ENCODE measurements at places on chromosomes 12 and 14.

DNA sequence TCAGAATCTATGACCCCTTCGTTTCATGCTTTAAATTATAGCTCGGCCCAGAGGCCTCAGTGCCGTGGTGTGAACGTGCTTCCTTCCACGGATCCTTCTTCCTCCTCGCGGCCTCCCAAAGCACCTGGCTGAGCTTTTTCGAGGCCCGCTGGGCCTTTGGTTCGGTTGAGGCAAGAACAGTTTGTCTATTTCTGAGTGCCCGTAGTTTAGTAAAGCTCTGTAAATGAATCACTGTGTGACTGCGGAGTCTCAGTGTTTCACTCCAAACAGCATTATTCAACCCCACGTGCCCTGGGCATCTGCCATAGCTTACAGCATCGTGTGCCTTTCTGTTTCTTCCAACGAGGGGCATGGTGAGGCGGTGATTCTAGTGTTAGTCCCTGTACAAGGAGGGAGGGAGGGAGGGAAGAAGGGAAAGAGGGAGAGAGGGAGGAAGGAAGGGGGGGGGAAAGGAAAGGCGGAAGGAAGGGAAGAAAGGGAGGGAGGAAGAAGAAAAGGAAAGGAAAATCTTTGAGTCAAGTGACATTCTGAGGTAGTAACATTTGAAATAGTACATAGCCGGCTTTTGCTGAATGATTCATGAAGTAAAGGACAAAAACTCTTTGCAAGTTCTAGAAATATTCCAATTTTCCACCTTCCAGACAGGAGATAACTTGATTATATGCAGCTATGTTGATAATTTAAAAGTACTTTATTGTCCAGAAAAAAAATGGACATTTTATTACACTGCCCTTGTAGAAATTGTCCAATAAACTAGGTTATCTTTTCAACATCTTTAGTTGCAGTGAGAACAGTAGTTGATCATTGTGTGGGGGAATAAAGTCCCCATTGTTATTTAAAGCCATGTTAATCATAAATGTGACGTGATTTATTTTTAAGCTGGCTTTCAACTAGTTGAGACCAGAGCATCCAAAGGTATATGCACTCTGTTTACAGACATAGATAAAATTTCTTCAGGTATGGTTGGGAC is 1.2 kb upstream of the TRIM9 start:
- DNase-seq = peak; percentile 18

GRCh38 chr14:23172096-23172495 is 11.4 kb downstream of the SLC7A8 start:
- peak; percentile 77 for DNase-seq

DNA sequence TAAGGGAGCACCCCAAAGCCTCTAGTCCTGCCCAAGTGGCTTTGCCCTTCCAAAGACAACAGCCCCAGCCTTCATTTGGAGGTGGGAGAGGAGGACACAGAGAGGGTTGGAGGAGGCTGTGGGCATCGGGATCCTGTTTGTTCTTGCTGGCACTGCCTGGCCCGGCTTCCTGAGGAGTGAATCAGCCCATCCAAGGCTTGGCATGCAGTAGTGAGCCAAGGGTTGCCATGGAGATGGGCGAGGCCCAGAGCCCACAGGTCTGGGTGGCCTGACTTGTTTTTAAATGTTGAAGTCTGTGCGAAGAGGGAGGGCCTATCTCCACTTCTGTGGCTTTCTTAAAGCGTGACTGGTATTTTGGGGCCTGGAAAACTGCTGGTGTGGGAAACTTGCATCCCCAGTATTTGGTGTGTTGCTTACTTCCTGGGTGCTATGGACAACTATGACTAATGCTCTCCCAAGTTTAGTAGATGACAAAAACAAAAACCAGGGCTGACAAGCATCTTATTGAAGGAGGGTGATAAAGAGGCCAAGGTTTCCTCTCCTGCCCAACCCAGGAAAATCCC is 15.8 kb downstream of the CD9 start:
- DNase-seq = peak; percentile 100

DNA sequence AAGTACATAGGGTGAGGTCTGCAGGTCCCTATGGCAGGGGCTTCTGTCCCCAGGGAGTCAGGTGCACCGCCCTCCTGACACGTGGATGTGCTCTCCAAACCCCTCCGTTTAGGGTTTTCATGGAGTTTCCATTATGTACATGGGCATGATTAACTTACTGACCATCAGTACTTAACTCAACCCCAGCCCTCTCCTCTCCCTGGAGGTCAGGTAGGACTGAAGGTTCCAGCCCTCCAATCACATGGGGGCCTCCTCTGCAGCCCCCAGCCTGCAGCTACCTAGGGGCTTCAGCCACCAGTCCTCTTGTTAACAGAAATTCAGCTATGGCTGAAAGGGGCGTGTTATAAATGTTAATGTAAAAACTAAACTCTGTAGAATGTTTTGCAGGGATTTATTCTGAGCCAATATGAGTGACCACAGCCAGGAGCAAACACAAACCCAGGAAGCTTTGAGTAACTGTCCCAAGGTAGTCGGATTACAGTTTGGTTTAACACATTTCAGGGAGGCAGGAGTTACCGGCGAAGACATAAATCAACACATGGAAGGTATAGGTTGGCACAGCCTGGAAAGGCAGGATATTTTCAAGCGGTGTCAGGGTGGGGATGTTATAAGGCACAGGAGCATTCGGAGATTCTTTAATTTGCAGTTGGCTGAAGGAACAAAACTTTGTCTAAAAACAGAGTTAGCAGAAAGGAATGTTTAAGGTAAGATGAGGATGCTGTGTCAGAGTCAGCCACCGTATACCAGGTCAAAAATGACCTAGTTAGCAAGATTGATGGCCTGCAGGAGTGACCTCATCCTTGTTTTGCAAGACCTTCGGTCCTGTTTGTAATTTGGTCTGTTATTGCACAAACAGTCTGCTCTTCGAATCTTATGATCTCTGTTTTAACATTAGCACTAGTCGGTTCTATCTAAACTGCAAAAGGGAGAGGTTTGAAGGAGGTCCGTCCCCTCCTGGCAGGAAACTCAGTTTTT is 75.2 kb downstream of the TNFAIP2 start:
- no peak for DNase-seq

- DNase-seq = no peak
Observed at GRCh38 chr14:75223664-75224154, 47.3 kb upstream of the TMED10 start.

GRCh38 chr12:52682381-52682660 is 2.1 kb upstream of the KRT1 start:
- DNase-seq = no peak

GRCh38 chr14:99157676-99158075 is 114.3 kb downstream of the BCL11B start:
- DNase-seq = no peak

- DNase-seq = no peak
Observed at GRCh38 chr12:80187660-80188090, 88.3 kb downstream of the OTOGL start.

DNA sequence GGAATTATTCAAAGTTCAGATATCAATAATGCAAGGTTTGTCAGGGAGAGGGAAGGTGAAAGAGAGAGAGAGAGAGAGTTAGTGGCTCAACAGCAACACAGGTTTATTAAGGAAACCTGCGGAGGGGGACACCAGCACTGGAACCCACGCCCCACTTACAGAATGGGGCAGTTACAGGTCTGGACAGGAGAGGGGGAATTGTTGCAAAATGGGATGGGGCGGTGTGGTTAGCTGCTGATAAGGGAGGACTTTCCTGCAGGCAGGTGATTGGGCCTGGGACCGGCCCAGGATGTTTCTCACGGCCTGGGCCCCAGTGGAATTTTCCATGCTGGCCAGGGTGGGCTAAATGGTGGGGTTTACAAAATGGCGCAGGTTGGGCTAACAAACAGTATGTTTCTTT is 278.2 kb upstream of the SLC16A7 start:
- DNase-seq = no peak

GRCh38 chr14:53523226-53523625 is 370.1 kb upstream of the DDHD1 start:
- DNase-seq = no peak

DNA sequence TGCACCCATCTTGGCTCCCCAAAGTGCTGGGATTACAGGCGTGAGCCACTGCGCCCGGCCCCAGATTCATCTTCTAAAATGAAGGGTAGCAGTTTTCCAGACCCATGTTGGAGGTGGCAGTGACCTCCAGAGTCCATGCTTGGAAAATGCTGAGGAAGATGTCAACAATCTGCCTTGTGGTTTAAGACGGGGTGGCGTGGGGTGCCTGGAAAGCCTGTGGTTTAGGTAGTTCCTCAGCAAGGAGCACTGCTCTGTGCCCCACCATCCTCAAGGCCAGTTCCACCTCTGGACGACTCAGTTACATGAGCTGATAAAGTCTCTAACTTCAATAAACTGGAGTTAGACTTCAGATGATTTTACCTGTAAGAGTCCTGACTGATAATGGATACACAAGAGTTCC is 48.6 kb downstream of the DRAM1 start:
- no peak for DNase-seq

DNA sequence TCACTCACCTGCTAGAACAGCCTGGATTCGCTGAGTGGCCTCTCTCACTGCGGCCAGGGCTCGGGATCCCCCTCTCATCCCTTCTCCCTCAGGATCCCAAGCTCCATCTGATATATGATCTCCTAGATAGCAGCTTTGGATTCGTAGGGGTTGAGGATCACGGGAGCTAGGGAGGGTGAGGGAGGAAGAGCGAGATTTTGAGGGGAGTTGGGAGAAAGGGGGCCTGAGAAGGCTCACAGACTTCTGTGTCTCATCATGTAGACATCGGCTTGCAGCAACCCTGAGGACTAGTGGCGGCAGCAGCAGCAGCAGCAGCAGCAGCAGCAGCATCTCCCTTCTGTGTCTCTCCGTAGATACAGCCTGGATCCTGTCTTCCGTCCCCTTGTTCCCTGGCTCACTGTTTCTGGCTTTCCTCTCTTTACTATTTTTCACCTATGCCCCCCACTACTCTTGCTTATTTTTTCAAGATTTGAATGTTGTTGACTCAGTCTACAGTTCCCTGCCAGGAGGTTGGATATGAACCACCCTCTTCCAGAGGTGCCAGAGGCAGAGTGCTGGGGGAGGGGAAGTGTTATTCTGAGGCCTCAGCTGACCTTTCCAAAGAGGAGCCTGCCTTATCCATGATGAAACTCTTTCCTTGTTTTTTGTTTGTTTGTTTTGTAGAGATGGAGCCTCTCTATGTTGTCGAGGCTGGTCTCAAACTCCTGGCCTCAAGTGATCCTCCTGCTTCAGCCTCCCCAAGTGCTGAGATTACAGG is at the start of gene CIROP:
Gene CIROP, minus strand, starts transcription at position 399 of the 757 bp plus-strand sequence. Its CDS starts 69 bp downstream, at position 330.
- no peak for DNase-seq

- peak; percentile 79 for DNase-seq
Observed at GRCh38 chr12:94644141-94644979, 6.0 kb downstream of the TMCC3 start.

DNA sequence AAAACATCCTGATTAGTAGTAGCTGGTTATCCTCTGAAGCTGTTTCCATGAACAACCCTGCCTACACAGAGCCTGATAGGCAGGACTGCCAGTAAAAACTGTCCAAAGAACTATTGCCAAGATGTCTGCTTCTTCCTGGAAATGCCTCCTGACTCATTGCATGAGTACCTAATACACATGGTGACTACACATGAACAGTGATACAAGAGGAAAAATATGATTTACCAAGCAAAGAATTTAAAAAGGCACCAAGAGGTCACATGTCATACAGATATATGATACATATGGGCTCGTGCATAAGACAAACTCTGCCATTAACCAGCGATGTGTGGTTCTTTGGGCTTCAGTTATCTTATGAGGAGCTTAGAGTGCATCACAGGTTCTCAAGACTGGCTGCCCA is 552.3 kb downstream of the SLC16A7 start:
- DNase-seq = peak; percentile 88

- no peak for DNase-seq
Observed at GRCh38 chr12:105330283-105330930, at the start of gene C12orf75. Gene C12orf75, plus strand, starts transcription at chr12:105330691. Its CDS starts 201 bp downstream, at chr12:105330892.

GRCh38 chr14:61565181-61565580 is 130.1 kb upstream of the HIF1A start:
- DNase-seq = no peak

- DNase-seq = no peak
Observed at GRCh38 chr12:79408689-79409088, 282.1 kb downstream of the PAWR start.

DNA sequence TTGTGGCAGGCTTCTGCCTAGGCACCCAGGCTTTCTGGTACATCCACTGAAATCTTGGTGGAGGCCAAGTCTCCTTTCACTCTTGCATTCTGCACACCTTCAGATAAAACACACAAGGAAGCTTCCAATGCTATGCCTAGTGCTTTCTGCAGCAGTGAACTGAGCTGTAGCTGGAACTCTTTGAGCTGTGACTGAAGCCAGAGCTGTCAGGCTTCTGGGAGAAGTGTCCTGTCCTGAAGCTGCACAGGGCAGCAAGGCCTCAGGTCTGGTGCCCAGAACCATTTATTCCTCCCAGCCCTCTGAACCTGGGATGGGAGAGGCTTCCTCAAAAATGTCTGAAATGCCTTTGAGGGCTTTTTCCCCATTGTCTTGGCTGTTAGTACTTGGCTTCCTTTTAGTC is 941.7 kb downstream of the LRFN5 start:
- DNase-seq = peak; percentile 9

DNA sequence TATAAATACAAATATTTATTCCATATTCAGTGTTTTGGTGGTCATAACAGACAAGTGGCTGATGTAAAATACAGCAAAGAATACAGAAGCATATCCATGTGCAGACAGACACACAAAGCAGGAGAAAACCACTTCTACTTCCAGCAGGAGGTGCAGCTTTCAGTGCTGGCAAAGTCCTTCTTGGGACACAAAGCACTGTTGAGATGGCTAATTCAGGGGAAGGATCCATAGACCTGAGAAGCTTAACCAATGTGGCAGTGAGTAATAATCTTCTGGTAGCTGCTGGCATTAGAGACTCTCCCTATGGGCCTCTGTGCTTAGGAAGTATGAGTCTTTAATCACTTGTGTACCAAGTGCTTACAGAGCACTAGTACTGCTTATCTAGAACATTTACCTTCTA is 26.8 kb downstream of the AMN1 start:
- no peak for DNase-seq

DNA sequence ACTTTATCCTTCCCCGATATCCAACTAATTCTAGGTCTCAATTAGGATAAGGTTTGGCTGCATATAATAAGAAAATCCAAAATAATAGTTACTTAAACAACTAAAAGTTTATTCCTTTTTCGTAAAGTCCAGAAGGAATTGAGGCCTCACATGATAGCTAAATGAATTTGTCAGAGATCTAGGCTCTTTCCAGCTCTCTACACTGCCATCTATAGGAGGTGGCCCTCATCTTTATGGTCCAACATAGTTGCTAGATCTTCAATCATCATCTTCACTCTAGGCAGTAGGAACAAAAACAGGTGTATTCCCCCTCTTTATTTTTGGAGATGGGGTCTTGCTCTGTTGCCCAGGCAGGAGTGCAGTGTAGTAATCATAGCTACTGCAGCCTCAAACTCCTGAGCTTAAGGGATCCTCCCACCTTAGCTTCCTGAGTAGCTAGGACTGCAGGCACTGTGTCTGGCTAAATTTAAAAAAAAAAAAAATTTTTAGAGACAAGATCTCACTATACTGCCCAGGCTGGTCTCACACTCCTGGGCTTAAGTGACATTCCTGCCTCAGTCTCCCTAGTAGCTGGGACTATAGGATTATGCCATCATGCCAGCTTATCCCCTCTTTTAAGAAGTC is 46.5 kb upstream of the SAV1 start:
- DNase-seq = no peak
